CD4-positive, alpha-beta T cell treated with Interferon gamma for 1 hour (primary cell): ENCODE measurements at places on chromosomes 1 and 21.

GRCh38 chr21:38486221-38486620 lies 12.1 kb downstream of the ERG start:
- DNase-seq, result no peak

- DNase-seq, result no peak
Measured at GRCh38 chr1:101235216-101235695, 1.6 kb upstream of the S1PR1 start.

- no peak for DNase-seq
Measured at GRCh38 chr1:87464022-87464490, 135.4 kb downstream of the LMO4 start.

- no peak for DNase-seq
Measured at GRCh38 chr1:222790520-222790919, 24.3 kb upstream of the DISP1 start.

DNA sequence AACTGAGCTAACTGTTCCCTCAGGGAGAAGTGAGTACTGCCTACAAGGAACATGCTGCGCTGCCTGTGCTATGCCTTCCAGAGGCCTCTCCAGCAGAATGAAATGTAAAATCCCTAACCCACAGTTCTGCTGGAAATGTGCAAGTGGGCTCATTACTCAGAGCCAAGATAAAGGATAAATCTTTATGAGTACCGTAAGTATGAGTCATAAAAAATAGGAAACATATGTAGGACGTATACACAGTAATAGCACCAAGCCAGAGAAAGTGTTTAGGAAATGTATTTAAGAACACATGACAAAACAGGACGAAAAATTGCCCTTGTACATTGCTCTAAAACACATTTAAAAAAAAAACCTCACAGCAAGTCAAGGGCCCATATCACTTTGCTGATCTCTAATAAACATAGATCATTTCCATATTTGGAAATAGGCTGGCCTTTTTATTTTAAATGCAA lies 104.6 kb downstream of the TGFBR3 start:
- no peak for DNase-seq

DNA sequence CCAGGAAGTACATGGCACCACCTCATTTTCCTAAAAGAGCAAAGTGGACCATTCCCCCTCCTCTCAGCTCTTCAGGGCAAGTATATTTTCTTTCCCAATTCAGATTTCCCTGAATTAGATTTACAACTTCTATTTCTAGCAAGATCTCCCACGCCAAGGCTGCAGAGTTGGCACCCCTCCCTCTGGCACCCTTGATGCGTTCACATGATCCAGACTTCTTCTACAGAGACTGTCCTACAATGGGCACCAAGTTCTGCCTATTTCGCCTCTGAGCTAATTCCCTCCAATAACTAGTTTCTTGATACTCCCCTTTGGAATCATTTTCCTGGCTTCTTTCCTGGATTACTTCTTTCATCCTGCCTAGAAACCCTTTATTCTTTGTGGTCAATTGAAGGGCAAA lies 122.0 kb downstream of the CDC7 start:
- no peak for DNase-seq

GRCh38 chr1:171403393-171403792 lies 81.9 kb upstream of the PRRC2C start:
- no peak for DNase-seq

DNA sequence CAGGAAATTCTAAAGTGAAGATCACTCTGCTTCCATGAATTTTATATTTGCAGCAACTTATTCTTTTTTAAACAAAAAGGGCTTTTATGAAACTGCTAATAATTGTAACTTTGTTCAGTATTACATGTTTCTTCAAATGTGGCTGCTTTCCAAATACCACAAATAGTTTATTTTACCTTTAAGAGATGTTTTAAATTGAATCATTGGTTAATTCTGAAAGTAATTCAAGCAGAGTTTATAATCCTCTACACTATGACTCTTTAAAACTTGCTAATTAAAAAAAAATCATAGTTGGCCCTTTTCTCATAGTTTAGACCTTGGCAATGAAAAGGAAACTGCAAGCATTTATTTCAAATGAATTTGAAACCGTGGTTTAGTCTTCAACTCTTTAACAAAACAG lies 59.6 kb downstream of the SDCCAG8 start:
- DNase-seq, result no peak

GRCh38 chr1:160214481-160215140 lies 9.4 kb downstream of the PEA15 start:
- no peak for DNase-seq

DNA sequence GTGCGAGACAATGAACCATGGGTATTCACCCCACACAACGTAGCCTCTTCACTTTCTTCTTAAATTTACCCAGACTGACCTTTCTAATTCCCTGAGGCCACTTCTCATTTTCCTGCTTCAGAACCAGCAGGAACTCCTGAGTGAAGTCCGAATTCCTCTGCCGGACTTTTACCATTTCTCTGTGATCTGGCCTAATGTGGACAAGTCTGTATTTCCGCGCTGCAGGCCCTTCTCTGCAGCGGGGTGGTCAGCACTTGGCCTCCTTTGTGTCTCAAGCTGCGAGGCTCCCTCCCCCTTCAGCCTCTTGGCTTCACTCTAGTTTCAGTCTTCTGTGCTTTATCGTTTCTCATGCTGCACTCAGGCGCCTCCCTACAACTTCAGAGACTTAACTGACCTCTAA lies 9.4 kb upstream of the CTBS start:
- no peak for DNase-seq

DNA sequence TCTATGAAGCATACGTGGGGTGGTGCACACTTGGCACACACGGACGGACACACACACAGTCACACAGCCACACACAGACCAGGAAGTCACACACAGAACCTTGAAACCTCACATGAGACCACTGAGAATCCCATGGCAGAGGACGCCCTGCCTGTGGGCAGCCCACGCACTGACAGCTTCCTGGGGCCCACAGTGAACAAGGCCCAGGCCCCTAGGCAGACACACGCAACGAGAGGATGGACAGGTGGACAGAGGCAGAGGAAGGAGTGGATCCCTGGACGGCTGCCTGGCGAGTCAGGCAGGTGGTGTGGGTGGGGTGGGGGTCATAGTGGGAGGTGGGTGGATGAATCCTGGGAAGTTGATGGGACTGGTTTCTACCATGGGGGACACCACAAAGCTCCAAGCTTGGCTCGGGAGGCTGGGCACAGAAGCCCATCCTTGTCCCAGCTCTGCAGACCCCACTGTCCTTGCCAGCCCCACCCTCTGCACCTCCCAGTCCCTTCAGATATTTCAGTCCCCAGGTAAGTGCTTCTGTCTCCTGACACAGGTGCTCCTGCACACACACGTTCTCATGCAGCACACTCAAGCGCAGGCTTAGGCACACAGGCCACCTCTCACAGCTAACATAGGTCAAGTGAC lies 49.1 kb downstream of the WNT9A start:
- DNase-seq, result peak; percentile 0

- no peak for DNase-seq
Measured at GRCh38 chr1:51285055-51285454, 45.3 kb downstream of the TTC39A start.

GRCh38 chr1:66494482-66494881 lies 39.5 kb upstream of the SGIP1 start:
- DNase-seq, result no peak

- no peak for DNase-seq
Measured at GRCh38 chr1:155125946-155126555, 1.6 kb upstream of the EFNA1 start.

DNA sequence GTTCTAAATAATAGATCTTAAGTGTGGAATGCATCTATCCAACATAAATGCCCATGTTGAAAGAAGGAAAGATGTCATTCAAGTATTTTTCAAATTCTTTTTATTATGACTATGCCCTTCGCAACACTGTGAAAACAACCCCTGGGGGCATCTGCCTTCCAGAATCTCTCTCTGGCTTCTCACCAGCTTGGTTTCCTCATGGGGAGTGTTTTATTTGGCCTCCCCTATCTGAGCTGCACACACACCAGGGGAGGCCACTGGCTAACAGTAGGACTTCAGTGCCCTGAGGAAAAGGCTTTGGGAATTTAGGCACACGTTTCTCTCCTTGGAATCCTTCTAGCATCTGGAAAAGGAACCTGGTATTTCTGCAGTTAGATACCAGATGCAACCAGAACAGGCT lies 130.6 kb downstream of the EDEM3 start:
- DNase-seq, result no peak

- no peak for DNase-seq
Measured at GRCh38 chr1:8603220-8603616, 214.2 kb downstream of the RERE start.

DNA sequence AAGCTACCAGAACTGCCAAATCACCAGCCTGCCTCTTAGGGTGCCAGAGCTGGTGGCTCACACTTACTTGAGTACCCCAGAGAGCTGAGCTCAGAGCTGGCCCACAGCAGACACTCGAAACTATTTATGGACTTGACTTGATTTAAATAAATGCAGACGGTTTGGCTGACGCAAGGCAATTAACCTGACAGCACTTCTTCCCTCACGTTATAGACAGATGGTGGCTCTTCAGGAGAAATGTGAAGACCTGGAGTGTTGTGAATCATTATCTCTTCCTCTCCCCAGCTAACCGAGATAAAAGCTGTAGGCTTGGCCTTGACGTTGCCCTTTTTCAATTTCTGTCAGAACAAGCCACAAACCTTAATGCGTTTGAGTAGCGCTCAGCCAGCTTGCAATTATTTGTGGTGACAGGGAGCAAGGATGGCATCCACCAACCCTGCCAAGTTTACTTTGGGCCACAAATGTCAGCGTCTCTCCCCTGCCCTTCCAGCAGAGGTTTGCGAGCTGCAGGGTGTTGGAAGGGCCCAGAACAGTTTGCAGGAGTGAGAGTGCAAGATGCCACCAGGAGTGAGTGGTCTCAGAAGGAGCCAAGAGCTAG lies 34.0 kb upstream of the BCAR3 start:
- DNase-seq, result no peak

GRCh38 chr21:42403611-42404231 lies at the start of gene UBASH3A:
TSS of gene UBASH3A (plus strand) at chr21:42403902. CDS start at chr21:42403946, 44 bp downstream.
- DNase-seq, result peak; percentile 34

DNA sequence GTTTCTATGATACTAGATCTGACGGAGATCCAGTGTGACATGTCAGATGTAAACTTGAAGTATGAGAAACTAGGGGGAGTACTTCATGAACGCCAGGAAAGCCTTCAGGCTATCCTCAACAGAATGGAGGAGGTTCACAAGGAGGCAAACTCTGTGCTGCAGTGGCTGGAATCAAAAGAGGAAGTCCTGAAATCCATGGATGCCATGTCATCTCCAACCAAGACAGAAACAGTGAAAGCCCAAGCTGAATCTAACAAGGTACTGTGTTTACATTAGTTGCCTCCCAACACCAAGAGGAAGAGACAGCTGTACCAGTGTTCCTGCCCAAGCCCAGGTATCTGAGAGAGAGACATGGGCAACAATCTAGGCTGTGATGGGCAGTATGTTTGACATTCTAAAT lies 112.2 kb upstream of the BMP8A start:
- no peak for DNase-seq

GRCh38 chr1:33763406-33763805 lies 100.5 kb upstream of the HMGB4 start:
- DNase-seq, result no peak

DNA sequence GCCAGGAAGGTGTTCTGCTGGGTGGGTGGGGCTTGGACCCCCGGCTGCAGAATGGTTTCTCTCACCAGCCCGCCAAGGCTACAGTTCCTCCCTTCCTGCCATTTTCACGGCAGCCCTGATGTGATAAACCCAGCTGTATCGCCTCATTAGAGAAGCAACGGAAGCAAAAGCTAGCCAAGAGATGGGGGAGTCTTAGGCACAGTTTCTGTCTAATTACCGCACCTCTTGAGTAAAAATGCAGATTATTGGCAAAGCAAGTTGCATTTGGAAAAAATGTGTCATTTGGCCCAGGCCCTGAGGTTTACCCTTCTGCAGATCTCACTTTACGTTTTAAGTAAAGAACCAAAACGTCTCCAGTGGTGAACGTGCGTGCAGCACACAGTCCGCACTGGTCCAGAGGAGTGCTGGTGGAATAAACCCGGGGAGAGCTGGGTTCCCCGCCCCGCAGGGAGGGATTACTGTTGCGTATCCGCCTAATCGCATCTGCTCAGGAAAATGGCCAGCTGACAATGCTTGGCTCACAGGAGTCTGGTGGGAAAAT lies 109.9 kb downstream of the GALNT2 start:
- no peak for DNase-seq

DNA sequence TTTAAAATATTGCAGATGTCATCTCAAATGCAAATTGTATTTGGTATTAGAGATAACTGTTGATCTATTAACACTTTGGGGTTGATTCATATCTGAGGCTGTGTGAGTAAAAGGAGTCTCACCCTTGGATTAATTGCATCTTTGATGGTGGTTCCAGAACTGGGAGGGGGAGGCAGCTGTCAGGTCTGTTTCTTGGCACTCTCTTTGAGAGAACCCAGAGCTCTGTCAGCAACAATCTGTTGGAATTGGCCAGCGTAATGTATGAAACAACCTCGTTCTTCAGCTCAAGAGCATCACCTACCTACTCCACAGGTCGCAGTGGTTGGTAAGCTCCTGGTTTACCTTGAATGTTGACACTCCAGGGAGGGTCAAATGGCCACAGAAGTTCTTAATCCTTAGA lies 424.1 kb downstream of the CAMTA1 start:
- DNase-seq, result no peak

- DNase-seq, result no peak
Measured at GRCh38 chr21:34938089-34938764, 110.9 kb downstream of the RUNX1 start.

- DNase-seq, result no peak
Measured at GRCh38 chr1:165633614-165634013, 2.6 kb downstream of the MGST3 start.

DNA sequence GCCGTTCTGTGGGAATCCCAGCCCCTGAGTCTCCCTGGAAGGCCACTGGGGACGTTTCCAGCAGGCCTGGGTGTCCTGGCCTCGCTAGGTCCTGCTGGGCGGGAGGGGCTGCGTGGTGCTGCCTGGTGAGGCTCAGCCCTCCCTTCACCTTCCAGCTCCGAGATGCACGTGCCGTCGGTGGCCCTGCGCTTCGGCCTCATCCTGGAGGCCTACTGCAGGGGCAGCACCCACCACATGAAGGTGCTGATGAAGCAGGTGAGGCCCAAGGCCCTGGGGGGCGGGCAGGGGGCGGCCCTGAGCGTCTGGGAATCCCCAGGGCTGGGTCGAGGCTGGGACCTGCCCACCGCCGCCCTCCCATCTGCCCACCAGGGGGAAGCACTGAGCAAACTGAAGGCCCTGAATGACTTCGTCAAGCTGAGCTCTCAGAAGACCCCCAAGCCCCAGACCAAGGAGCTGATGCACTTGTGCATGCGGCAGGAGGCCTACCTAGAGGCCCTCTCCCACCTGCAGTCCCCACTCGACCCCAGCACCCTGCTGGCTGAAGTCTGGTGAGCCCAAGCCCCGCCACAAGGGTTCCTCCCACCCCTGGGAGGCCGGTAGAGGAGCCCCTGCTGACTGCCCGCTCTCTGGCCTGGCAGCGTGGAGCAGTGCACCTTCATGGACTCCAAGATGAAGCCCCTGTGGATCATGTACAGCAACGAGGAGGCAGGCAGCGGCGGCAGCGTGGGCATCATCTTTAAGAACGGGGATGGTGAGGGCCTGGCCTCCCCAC lies 70.3 kb downstream of the PIK3CD start:
- DNase-seq, result peak; percentile 77

DNA sequence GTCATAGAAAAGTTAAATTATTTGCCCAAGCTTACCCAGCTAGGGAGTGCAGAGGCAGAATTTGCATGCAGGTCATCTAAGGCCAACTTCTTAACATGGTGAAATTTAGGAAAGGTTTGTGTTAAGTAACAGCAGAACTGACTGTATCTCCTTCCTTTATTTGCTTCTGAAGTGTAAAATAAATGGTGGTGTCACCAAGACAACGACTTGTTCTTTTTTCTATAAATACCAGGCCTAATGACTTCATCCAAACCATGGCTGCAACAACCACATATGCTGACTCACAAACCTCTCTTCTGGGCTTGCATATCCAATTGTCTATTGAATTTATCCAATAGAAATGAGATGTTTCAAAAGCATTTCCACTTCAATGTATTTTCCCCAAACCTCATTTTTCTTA lies 19.1 kb downstream of the COL24A1 start:
- DNase-seq, result peak; percentile 10
